ENCODE measurements at places on chromosomes 4 and X. TPM values are rescaled to one million over a fixed set of nuclear protein-coding genes. Genes with fewer than 3 reads are reported as not detected.

The GALNT7 gene
- total RNA-seq, result 5.1 TPM

The CSAG3 gene
- total RNA-seq, result not detected

The CDX4 gene
- total RNA-seq, result not detected

The STBD1 gene
- total RNA-seq, result 29.4 TPM

The CCSER1 gene
- total RNA-seq, result 12.9 TPM

The TBC1D9 gene
- 11.1 TPM for total RNA-seq

GRCh38 chr4:6943012-6943884 is 33.6 kb downstream of the TBC1D14 start:
- no peak for DNase-seq

GRCh38 chr4:181970366-181970765 is 272.8 kb upstream of the TENM3 start:
- DNase-seq, result no peak

DNA sequence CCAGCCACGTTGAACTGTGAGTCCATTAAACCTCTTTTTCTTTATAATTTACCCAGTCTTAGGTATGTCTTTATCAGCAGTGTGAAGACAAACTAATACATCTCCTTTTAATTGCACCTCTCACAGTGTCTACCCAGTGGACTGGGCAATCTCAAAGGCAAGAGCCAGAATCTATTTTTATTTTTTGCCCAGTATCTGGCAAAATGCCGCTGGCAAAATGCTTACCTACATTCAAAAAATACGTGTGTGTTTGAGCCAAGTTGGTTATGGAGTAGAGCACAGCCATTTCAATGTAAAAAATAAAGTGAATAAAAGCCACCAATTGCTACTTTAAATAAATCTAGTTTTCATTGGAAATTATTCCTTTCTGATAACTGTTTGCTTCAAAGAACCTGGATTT is 199.9 kb downstream of the GC start:
- DNase-seq, result no peak

DNA sequence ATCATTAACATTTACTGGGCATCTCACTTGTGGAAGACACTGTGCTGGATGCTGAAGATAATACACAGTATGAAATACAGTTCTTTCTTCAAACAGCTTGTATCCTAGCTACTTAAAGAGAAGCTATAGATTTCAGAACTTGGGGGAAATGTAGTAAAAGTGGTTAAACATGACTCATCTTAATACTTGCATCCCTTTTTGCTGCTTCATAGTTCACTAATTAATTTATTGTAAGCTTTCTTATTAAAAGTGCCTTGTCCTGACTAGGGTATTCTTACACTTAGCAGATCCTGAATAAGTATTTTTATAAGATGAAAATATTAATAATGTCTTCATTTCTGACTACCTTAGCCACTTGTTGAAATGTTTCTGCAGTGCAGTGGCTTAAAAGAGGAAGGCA is 132.8 kb upstream of the STIM2 start:
- no peak for DNase-seq

- DNase-seq, result no peak
Observed at GRCh38 chrX:150848914-150849365, 49.5 kb downstream of the CD99L2 start.

DNA sequence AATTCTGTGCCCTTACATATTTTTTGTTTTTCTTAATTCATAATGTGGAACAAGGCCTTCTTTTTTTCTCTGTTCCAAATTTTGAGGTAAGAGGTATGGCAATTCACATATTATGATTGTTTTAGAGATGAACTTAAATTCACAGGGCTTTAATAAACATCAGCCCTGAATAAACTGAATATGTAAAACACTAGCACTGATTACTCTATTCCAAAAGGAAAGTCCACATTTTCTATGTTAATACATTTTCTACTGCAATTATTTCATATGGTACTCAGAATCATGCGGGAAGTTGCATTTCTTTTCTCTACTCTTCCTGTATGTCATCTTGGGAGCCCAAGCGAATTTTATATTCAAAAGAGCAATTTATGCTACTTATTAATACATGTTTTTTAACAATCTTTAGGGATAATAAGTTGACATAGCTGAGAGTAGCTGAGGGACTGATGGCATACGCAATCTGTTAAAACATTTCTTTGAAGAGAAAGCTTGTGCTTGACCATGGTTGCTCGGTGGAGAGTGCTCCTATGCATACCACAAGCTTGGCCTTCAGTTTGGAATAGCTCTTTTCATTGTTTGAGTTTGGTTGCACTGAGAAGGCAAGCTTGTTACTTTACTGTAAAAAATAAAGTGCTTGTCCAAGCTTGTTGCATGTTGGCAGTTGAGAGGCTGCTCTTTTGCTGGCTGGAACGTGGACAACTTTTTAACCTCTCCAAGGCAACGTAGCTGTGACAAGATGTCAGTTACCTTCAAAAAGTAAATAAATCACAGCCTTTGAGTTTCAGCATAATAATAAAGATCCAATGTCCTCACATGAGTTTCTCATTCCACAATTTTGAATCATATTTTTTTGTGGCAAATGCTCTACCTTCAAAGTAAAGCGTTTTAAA is 196.3 kb upstream of the SPRY1 start:
- no peak for DNase-seq

GRCh38 chrX:9033586-9033985 is 341 bp downstream of the FAM9B start:
- no peak for DNase-seq

- DNase-seq, result no peak
Observed at GRCh38 chr4:113584407-113585150, 177.0 kb downstream of the CAMK2D start.

DNA sequence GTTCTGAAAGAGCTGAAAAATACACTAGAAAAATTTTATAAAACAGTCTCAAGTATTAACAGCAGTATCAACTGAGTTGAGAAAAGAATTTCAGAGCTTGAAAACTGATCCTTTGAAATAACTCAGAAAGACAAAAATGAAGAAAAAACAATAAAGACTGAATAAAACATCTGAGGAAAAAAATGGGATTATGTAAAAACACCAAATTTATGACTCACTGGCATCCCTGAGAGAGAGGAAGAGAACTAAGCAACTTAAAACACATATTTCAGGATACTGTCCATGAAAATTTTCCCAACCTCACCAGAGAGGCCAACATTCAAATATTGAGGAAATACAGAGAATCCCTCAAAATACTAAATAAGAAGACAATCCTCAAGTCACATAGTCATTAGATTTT is 22.9 kb downstream of the PABPC4L start:
- DNase-seq, result no peak

- no peak for DNase-seq
Observed at GRCh38 chr4:121073672-121074381, 1.5 kb upstream of the NDNF start.

GRCh38 chr4:27094783-27095182 is 234.1 kb downstream of the STIM2 start:
- no peak for DNase-seq

DNA sequence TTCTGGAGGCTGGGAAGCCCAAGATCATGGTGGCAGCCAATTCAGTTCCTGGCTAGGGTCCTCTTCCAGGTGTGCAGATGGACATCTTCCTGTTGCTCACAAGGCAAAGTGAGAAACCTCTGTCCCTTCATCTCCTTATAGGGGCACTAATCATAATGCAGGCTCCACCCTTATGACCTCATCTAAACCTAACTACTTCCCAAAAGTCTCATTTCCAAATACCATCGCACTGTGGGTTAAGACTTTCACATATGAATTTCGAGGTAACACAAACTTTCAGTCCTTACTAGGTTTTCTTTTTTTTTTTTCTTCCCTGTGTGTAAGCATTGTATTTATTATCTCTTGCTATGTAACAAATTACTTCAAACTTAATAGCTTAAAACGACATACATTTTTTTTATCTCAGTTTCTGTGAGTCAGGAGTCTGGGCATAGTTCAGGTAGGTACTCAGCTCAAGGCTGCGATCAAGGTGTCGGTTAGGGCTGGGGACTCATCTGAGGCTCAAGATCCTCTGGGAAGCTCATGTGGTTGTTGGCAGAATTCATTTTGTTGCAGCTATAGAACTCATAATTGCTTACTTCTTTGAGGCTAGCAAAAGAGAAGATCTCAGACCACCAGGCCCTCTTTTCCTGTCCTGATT is 204.7 kb upstream of the STK26 start:
- DNase-seq, result no peak

Measured in Right ventricle myocardium inferior (tissue), 1 donor.